ENCODE measurements at places on chromosomes 1 and 21.
A peak's percentile ranks its signal among the peaks of the same experiment; 100 is the strongest.

- DNase-seq: no peak
Observed at GRCh38 chr1:40924767-40925166, 54.7 kb upstream of the CTPS1 start.

GRCh38 chr21:22758478-22758877 is 1760.3 kb downstream of the NCAM2 start:
- DNase-seq: no peak

GRCh38 chr1:23421753-23422240 is 2.8 kb downstream of the TCEA3 start:
- DNase-seq: no peak

DNA sequence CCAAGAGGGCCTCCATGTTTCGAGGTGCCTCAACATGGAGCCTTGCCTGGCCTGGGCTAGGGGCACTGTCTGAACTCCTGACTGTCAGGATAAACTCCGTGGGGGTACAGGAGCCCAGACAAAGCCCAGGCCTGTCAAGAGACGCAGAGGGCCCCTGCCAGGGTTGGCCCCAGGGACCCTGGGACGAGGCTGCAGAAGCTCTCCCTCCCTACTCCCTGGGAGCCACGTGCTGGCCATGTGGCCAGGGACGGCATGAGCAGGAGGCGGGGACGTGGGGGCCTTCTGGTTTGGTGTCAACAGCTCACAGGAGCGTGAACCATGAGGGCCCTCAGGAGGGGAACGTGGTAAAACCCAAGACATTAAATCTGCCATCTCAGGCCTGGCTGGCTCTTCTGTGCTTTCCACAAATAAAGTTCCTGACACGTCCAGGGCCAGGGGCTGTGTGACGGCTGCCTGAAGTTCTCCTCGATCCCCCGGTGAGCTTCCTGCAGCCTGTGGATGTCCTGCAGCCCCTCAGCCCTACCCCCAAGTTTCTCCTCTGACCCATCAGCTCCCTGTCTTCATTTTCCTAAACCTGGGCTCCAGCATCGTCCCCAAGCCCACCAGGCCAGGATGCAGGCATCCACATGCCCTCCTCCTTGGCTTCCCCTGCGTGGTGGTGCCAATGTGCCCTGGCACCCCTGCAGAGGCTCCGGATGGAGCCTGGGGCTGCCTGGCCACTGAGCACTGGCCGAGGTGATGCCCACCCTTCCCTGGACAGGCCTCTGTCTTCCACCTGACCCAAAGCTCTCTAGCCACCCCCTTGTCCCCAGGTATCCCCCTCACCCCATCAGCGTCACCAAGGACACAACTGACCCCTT is 12.8 kb upstream of the LRRC3 start:
- no peak for DNase-seq

GRCh38 chr1:9909234-9910046 is 629 bp downstream of the CTNNBIP1 start:
- DNase-seq: peak; percentile 26

GRCh38 chr1:114703242-114703641 is 7.9 kb upstream of the AMPD1 start:
- no peak for DNase-seq

GRCh38 chr1:9651565-9652378 is at the start of gene PIK3CD:
PIK3CD (plus strand) TSS chr1:9651731; CDS start chr1:9710456, 58,725 bp downstream.
- peak; percentile 32 for DNase-seq

DNA sequence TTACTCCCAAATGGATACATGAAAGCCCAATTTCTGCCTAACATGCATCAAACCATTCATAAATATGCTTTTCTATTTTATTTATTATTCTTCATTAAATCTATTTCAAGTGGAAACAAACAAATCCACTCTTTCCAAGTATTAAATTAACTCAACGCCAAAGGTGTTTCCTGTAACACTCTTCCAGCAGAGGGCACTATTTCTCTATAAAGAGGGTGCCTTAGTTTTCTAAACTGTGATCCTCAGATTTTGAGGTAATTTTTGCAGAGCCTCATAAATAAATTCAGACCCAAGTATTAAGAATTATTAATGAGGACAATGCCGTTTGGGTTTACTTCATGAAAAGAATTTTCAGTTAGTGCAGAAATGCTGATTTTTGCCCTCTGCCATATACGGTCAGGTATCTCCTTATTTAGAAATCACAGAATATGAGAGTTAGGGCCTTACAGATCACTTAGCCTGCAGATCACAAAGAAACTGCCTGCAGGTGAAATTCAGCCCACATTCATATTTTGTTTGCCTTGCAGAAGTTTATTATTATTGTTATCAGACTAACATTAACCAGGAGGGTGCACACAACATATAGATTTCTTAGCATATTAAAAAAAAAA is 40.1 kb upstream of the MYSM1 start:
- no peak for DNase-seq

GRCh38 chr1:158362482-158362881 is 8.8 kb downstream of the CD1E start:
- DNase-seq: no peak

GRCh38 chr1:7526867-7527732 is 244.0 kb upstream of the VAMP3 start:
- DNase-seq: no peak

- no peak for DNase-seq
Observed at GRCh38 chr1:218887141-218887925, 286.3 kb upstream of the LYPLAL1 start.

- no peak for DNase-seq
Observed at GRCh38 chr1:153970346-153970745, 2.6 kb downstream of the CREB3L4 start.

- DNase-seq: no peak
Observed at GRCh38 chr1:200179126-200179780, 151.7 kb downstream of the NR5A2 start.

- no peak for DNase-seq
Observed at GRCh38 chr1:153168686-153169085, 18.0 kb upstream of the SPRR2G start.

DNA sequence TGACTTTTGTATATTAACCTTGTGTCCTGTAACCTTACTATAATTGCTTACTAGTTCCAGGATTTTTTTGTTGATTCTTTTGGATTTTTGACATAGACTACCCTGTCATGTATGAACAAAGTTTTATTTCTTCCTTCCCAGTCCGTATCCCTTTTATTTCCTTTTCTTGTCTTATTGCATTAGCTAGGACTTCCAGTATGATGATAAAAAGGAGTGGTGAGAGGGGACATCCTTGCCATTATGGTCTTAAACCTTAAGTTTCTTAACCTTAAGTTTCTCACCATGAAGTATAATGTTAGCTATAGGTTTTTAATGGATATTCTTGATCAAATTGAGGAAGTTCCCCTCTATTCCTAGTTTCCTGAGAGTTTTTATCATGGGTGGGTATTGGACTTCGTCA is 24.5 kb upstream of the TBX19 start:
- no peak for DNase-seq

DNA sequence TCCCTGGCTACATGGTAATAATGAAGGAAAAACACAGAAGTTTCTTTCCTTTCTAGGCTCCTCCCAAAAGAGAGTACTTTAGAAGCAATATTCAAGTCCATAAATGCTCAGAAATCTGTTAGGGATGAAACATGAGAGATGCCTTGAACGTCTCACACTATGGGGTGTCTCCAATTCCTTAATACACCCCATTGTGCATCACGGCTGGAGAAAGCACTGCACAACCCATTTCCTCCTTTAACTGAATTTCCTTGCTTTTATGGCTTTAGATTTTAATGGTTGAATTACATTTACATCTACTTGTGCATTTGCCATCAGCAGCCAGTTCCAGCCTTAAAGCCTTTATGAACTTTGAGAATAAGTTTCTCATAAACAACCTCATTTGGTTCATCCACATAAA is 498.9 kb upstream of the PTBP2 start:
- DNase-seq: no peak
